Memory B cell (primary cell): ENCODE measurements at places on chromosomes 1 and 21.

- no peak for DNase-seq
Measured at GRCh38 chr1:218930472-218931241, 243.0 kb upstream of the LYPLAL1 start.

DNA sequence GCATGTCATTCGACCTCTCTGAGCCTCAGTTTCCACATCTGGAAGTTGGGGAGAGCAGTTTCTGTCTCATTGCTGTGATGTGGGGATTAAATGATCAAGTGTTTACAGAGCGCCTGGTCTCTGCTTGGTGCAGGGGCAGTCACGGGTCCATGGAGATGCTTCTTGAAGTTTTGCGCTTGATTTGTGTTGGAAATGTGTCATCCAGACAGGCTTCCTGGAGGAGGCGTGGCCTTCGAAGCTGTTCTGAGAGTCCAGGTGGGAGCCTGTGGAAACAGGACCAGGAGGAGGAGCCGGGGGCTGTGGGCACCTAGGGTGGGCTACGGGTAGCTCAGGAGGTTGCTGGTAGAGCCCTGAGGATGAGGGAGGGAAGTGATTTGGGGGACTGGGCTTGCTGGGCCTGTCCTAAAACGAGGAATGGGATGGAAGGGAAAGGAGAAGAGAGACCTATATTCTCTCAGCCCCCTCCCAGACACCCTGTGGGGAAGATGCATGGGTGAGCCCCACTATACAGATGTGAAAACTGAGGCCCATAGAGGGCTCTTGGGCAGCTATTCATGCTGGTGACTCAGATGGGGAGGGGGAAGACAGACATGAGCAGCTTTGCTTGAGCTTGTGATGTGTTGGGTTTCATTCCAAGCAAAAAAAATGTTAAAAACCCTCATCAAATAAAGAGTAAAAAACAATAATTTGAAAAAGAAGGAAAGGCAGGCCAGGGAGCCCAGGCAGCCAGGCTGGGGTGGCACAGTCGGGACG, 107.2 kb upstream of the WNT4 start:
- no peak for DNase-seq

DNA sequence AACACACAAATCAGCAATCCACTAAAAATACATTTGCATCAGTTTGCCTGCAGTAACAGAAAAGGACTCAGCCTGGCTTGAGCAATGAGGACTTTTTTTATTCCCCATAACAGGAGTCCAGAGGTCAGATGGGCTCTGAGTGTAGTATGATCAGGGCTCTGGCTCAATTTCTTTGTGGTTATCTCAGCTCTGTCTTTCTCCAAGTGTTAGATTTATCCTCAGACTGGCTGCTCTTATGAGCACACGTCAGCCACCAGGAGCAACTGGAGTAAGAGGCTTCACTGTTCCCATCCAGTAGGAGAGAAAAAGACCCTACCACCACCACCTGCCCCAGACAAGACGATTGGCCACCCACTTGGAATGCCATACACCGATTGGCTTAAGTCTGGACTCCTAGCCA, 36.2 kb upstream of the KLHDC7A start:
- DNase-seq: no peak

DNA sequence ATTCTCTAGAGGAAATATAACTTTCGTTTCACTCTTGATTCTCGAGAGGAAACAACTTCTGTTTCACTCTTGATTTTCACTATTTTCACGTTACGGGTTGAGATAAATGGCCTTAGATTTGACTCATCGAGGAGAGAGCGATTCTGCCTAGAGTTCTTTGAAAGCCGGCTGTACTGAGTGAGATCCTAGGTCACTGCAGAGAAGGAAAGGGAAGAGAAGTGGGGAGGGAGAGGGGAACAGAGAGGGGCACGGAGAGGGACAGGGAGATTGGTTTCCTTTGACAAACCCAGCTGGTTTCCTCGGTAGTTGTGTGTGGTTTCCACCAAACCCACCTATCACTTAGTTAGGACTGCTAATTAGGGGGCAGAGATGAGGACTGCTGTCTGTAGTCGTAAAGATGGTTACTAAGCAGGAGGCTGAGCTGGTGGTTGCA, 21.6 kb upstream of the GPR137B start:
- no peak for DNase-seq

DNA sequence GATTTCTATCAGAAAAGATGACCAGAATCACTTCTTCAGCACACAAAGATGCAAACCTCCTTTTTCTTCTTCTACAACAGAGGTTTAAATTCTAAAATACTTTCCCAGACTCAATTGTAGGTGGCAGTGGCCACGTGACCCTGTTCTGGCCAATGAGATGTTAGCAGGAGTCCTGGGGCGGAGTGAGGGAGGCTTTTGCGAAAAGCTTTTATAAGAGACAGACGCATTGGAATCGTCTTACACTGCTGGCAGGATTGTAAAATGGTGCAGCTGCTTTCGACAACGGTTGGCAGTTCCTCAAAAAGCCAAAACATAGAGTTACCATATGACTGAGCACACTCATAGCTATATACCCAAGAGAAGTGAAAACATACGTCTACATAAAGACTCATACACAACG, 87.0 kb upstream of the MAGI3 start:
- DNase-seq: no peak

- no peak for DNase-seq
Measured at GRCh38 chr21:41406340-41406739, 19.7 kb upstream of the MX1 start.

DNA sequence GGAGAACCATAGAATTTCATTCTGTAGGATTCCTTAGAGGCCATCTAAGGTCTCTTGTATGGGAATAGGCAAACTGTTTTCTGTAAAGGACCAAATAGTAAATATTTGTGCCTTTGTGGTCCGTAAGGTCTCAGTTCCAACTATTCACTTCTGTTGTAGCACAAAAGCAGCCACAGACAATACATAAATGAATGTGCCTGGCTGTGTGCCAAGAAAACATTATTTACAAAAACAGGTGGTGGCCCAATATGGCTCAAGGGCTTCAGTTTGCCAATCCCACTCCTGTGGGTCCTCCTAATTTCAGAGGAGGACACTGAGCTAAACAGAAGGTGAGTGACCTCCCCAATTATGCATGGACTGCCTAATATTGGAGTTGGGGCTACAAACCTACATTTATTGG, 67.6 kb upstream of the EDEM3 start:
- DNase-seq: no peak

DNA sequence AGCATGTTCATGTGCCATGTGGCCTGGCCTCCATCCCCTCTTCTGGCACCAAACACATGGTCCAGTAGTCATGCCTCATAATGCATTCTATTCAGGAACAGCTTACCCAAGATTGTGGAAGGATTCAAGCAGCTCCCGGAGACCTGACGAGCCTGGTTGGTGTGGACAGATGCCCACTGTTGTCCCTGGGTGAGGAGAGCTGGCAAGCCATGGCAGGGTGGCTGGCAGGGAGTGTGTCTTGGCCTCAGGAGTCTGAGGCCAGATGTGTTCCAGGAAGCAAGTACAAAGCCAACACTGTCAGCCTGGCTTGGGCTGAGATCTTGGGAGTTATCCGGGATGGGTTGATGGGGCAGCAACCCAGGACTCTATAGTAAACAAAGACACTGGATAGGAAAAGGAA, 7.3 kb upstream of the FABP3 start:
- no peak for DNase-seq

GRCh38 chr1:4210043-4210442, 310.0 kb upstream of the C1orf174 start:
- no peak for DNase-seq

- no peak for DNase-seq
Measured at GRCh38 chr1:53627666-53628065, 111.3 kb downstream of the GLIS1 start.

- no peak for DNase-seq
Measured at GRCh38 chr1:210687582-210688279, 359.0 kb downstream of the HHAT start.
